A549 treated with GW870086 at 1 μM for 4 hours (cell line): ENCODE measurements at places on chromosomes 4 and X. TPM values are rescaled to one million over a fixed set of nuclear protein-coding genes. Genes with fewer than 3 reads are reported as not detected.

PHOX2B gene
- total RNA-seq, result 0.05 TPM in 1 of 5 replicates, not detected in the others

STK32B gene
- 14.6 to 16.8 TPM (median 15.9 TPM) in 5 replicates for total RNA-seq

NXF2 gene
- total RNA-seq, result not detected in 5 replicates

MBNL3 gene
- 0.01 TPM in 1 of 5 replicates, not detected in the others for total RNA-seq

DUX4 gene
- total RNA-seq, result not detected in 5 replicates

PNCK gene
- total RNA-seq, result 0.13 to 0.31 TPM (median 0.24 TPM) in 4 of 5 replicates, not detected in the other

PAPSS1 gene
- 29.7 to 35.9 TPM (median 32.7 TPM) in 5 replicates for total RNA-seq

DAPP1 gene
- total RNA-seq, result not detected in 5 replicates

ZFP92 gene
- total RNA-seq, result 0.42 to 0.59 TPM (median 0.57 TPM) in 5 replicates

RADX gene
- total RNA-seq, result 0.07 to 0.08 TPM (median 0.08 TPM) in 3 of 5 replicates, not detected in the others

TAF7L gene
- total RNA-seq, result 0.05 to 0.16 TPM (median 0.08 TPM) in 4 of 5 replicates, not detected in the other

FSTL5 gene
- 0.03 to 0.06 TPM in 2 of 5 replicates, not detected in the others for total RNA-seq

ODAPH gene
- total RNA-seq, result not detected in 5 replicates

GNRHR gene
- total RNA-seq, result not detected in 5 replicates

UBL4A gene
- 64.7 to 72.3 TPM (median 68.9 TPM) in 5 replicates for total RNA-seq

AVPR2 gene
- total RNA-seq, result not detected in 5 replicates

GRXCR1 gene
- total RNA-seq, result not detected in 5 replicates

CAPN6 gene
- not detected in 5 replicates for total RNA-seq

LRIT3 gene
- total RNA-seq, result 0.06 TPM in 1 of 5 replicates, not detected in the others

SPANXD gene
- not detected in 5 replicates for total RNA-seq

TECRL gene
- not detected in 5 replicates for total RNA-seq

NEIL3 gene
- 8.7 to 11.2 TPM (median 9.6 TPM) in 5 replicates for total RNA-seq

HEPH gene
- 0.06 TPM in 1 of 5 replicates, not detected in the others for total RNA-seq

CCSER1 gene
- total RNA-seq, result not detected in 5 replicates

COL25A1 gene
- total RNA-seq, result not detected in 5 replicates

P2RY8 gene
- 0.02 to 0.10 TPM (median 0.07 TPM) in 3 of 5 replicates, not detected in the others for total RNA-seq

GJB1 gene
- 0.12 to 0.13 TPM in 2 of 5 replicates, not detected in the others for total RNA-seq

TMSB15A gene
- total RNA-seq, result 0.47 to 0.85 TPM (median 0.80 TPM) in 5 replicates

MAGEA9B gene
- total RNA-seq, result not detected in 5 replicates

CENPVL2 gene
- not detected in 5 replicates for total RNA-seq

MAGEA8 gene
- not detected in 5 replicates for total RNA-seq

TKTL2 gene
- total RNA-seq, result not detected in 5 replicates

HTN3 gene
- not detected in 5 replicates for total RNA-seq

CENPVL1 gene
- not detected in 5 replicates for total RNA-seq

VGLL1 gene
- not detected in 5 replicates for total RNA-seq

TMEM31 gene
- not detected in 5 replicates for total RNA-seq

TMEM47 gene
- 0.87 to 1.5 TPM (median 1.2 TPM) in 5 replicates for total RNA-seq

TMPRSS11A gene
- total RNA-seq, result not detected in 5 replicates

CHRDL1 gene
- total RNA-seq, result not detected in 5 replicates

C4orf51 gene
- total RNA-seq, result not detected in 5 replicates

STBD1 gene
- 9.5 to 11.5 TPM (median 10.1 TPM) in 5 replicates for total RNA-seq

FAM241A gene
- 0.54 to 0.91 TPM (median 0.90 TPM) in 5 replicates for total RNA-seq

CCKAR gene
- total RNA-seq, result not detected in 5 replicates

FABP2 gene
- not detected in 5 replicates for total RNA-seq

ZCCHC18 gene
- total RNA-seq, result 0.08 to 0.17 TPM (median 0.09 TPM) in 3 of 5 replicates, not detected in the others

XG gene
- total RNA-seq, result 0.13 TPM in 1 of 5 replicates, not detected in the others

MAGED4B gene
- 7.4 to 18.5 TPM (median 12.2 TPM) in 5 replicates for total RNA-seq

GAGE12H gene
- not detected in 5 replicates for total RNA-seq

RIBC1 gene
- 0.57 to 1.3 TPM (median 0.78 TPM) in 5 replicates for total RNA-seq

FAM9C gene
- 0.13 TPM in 1 of 5 replicates, not detected in the others for total RNA-seq

JAKMIP1 gene
- total RNA-seq, result not detected in 5 replicates

SLC9B1 gene
- 0.16 to 0.28 TPM in 2 of 5 replicates, not detected in the others for total RNA-seq

F11 gene
- total RNA-seq, result not detected in 5 replicates
